ENCODE measurements at places on chromosomes 6 and 20.

- DNase-seq = no peak
Observed at GRCh38 chr20:53226826-53227225, 254.7 kb downstream of the TSHZ2 start.

DNA sequence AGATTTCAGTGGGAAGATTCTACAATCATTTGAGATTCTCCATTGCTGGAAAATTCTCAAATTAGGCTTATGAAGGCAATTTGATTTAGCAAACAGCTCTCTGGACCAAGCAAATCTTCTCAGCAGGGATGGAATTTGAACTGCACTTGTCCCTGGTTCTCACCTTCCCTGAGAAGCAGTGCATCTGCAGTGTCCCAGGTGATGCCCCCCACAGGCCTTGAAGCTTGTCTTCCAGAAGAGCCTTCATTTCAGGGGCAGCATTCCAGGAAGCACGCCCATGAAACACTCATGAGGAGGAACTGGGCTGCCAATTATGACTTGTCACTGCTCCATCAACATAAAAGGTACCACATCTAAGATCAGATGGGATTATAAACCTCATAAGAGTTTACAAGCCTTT is 82.8 kb upstream of the HDAC2 start:
- no peak for DNase-seq

DNA sequence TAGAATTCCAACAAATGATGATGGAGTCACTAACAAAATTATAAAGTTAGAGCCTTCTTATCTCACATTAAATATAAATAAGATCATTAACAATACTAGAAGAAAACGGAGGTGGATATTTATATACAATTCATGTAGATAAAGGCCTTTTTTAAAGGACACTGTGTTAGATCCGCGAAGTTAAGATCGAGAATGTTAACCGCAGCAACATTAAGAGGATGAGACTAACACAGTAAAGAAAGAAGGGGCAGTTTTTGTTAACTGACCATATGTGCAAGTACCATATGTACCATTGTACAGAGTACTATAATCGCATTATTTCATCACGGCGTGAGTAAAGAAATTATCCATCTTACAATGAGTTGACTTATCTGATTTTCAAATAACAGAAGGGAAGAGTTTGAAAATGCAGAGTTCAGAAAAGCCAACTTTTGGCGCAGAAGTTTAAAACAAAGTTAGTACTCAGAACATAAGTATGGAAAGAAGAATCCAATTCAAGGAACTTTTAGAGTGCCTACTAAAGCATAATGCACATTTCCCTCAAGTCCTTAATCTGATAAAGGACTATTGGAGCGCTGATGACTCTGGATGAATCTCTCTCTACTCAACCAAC is 1.4 kb downstream of the FBXL4 start:
- DNase-seq = no peak

DNA sequence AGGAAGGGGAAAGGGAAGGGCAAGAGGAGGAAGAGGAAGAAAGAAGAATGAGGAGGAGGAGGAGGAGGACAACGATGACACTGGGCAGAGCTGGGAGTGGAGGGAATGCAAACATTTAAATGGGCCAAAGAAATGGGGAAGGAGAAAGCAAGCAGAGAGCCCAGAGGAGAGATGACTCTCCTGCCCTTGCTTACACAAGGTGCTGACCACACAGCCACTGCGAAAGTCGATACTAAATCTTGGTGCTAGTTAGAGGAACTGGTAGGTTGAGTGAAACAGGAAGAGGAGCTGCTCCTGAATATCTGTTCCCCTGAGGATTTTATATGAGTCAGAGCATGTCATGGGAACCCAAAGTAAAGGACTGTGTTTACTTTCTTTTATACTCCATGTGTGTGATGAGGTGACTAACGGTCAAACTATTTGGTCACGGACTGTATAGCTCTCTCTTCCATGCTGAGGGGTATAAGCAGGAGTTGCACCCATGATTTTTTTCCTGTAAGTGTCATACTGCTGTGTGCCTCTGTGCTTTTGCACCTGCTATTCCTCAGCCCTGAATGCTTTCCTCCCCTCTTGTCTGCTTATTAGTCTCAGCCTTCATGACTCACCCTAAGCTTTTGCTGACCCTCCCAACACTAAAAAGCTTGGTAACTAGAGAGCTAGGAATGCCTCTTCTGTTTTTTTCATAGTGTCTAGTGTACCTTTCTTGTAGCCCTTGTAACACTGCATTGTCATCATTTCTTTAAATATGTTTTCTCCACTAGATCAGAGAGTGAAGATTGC is 9.5 kb upstream of the PAQR8 start:
- no peak for DNase-seq

GRCh38 chr6:45898941-45899682 is 116.5 kb downstream of the CLIC5 start:
- DNase-seq = no peak

- no peak for DNase-seq
Observed at GRCh38 chr6:104768906-104769305, 90.8 kb downstream of the HACE1 start.

DNA sequence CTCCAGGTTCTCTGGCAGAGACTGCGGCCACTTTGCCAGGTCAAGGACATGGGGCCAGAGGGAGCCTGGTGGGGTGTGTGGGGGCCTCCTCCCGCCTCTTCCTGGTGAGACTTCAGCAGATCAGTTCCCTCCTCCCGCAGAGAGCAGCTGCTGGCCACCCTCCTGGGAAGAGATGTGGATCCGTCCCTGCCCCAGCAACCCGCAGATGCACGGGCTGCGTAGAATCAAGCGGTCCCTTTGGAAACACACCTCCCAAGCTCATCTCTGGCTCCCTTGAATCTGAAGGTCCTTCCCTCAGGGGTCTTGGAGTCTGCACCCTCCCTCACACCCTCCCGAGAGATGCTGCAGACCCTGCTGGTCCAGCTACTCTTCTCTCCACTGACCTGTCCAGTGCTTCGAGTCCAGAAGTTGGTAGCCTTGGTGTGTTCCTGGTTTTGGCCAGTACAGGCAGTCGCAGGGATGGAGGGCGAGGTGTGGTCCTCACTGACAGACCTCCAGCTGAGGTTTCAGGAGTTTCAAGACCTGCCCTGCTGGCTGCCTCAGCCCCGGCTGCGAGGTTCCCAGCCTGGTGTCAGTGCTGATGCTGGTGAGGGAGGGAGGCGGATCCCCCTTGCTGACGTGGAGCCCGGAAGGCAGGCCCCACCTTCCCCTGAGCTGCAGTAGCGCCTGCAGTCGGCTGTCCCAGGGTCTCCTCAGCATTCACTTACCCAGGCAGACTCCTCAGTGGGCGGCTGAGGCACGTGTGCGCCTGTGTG is at the start of gene NPBWR2:
TSS of gene NPBWR2 (minus strand) at position 585 of the 755 bp plus-strand sequence. CDS start 734 bp downstream, outside the sequence.
- no peak for DNase-seq

- DNase-seq = no peak
Observed at GRCh38 chr20:58603721-58604120, 47.4 kb upstream of the STX16 start.

DNA sequence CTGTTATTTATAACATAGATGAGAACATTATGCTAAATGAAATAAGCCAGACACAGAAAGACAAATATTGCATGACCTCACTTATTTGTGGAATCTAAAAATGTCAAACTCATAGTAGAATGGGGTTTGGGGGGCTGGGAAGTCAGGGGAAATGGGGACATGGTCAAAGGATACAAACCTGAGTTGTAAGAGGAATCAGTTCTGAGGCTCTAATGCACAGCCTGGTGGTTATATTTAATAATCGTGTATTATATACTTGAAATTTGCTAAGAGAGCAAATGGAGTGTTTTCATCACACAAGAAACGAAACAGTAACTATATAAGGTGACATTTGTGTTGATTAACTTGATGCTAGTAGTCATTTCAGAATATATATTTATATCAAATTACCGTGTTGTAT is 40.8 kb upstream of the GFOD1 start:
- DNase-seq = no peak

- no peak for DNase-seq
Observed at GRCh38 chr20:37807471-37808232, 95.3 kb upstream of the VSTM2L start.

GRCh38 chr6:39330057-39330456 is 7.6 kb upstream of the KCNK16 start:
- DNase-seq = no peak

DNA sequence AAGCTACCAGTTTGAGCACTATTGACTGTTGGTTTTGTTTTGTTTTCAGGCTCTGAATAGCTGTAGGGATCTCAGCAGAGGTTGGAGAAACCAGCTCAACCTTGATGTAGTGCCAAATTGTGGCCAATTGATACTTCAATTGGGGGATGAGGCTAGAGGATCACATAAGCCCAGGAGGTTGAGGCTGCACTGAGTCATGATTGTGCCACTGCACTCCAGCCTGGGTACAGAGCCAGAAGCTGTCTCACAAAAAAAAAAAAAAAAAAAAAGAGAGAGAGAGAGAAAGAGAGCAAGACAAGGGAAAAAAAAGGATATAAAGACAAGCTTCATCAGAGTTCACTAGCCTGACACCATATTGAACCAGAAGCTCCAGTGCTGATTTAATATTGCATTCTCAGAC is 702.1 kb downstream of the FRK start:
- no peak for DNase-seq

- DNase-seq = no peak
Observed at GRCh38 chr20:64157878-64158277, 6.4 kb upstream of the MYT1 start.

GRCh38 chr20:53319716-53320115 is 273.9 kb downstream of the ZNF217 start:
- DNase-seq = no peak

DNA sequence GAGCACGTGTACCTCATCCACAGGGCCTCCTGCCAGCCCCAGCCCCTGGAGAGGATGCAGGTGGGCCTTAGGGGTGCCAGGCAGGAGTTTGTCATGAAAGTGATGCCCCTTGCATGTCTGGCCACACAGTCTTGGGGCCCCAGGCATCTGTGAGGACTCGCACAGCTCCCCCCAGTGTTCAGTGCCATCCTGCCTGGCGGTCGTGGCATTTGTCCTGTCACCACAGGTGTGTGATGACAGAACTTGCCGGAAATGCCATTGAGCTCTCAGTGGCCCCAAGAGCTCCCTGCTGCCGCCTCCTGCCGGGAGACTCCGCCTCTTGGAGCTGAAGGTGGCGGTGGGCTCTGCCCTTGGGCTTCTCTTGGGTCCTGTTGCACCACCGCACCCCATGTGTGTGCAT is 30.6 kb upstream of the ADRM1 start:
- no peak for DNase-seq
